Hippocampal formation (tissue), 2 donors: ENCODE measurements at places on chromosomes 11 and 22.

DNA sequence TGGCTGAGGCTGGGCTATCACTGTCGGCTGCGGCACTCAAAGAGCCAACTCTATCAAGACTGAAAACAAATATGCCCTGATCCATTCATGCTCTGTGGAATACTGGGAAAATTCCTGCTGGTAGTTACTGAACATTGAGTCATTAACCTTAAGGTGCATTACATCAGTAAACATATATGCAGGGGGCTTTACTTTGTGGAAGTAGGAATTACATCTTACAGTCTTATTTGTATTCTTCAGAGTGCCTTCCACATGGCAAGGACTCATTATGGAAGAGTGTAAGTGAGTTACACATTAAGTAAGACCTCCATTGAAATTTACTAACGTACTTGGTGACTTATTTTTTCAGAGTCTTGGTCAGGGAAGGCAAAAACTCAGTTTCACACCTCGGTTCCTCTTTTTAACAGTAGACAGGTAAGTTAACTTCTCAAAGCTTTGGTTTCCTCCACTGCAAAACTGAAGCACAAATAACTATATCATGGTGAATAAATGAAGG, 4.5 kb downstream of the OR5B21 start:
- no peak for DNase-seq

GRCh38 chr11:65382804-65383368, 440 bp upstream of the SLC25A45 start:
- DNase-seq, result no peak

- DNase-seq, result no peak
Measured at GRCh38 chr11:15989685-15990084, 366.7 kb downstream of the SOX6 start.

DNA sequence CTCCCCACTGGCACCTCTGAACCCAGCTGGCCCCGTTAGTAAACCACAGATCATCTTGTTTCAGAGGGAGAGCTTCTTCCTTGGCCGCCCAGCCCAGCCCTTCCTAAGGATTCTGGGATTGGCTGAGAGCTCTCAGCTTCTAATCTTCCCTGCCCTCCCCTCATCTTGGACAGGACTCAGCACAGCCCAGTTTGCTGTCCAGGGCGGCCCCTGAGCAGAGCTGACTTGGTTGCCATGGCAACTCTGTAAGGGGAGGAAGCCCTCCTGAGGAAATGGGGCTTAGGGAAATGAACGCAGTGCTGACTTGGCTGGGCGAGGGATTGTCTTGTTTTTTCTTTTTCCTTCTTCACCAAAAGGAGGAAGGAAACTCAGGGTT, 4.6 kb downstream of the APOL4 start:
- DNase-seq, result no peak

DNA sequence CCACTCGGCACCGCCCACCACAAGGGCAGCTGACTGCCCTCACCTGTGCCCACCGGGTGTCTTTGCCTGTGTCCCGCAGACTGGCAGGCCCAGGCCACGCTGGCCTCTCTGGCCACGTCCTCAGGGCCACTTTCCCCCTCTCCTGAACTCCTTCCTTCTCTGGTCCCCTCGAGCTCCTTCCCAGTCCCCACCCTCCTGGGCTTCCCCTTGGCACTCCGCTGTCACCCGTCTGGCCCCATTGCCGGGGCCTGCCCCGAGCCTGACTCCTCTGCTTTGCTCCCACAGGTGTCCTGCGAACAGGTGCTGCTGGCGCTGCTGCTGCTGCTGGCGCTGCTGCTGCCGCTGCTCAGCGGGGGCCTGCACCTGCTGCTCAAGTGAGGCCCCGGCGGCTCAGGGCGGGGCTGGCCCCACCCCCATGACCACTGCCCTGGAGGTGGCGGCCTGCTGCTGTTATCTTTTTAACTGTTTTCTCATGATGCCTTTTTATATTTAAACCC, 14.2 kb downstream of the MCAT start:
- no peak for DNase-seq

GRCh38 chr11:130513132-130513531, 64.7 kb downstream of the ADAMTS15 start:
- DNase-seq, result no peak

DNA sequence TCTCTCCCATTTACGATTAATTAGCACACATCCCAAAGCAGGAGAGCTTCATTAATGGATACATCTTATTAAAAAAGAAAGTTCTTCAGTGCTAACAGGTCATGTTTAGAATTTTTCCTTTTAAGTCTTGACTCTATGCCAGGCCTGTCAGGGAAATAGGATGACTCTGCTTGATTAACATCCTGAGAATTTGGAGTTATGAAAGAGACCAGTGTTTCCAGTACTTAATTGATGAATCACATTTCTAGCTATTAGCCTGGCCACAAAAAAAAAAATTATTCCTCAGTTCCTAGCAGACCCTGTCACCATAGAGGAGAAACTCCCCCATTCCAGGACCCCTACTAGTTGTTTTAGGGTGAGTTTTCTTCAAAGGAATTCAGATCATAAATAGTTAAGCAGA, 23.6 kb upstream of the ME3 start:
- no peak for DNase-seq

- DNase-seq, result no peak
Measured at GRCh38 chr11:76770642-76771445, 12.3 kb upstream of the TSKU start.

DNA sequence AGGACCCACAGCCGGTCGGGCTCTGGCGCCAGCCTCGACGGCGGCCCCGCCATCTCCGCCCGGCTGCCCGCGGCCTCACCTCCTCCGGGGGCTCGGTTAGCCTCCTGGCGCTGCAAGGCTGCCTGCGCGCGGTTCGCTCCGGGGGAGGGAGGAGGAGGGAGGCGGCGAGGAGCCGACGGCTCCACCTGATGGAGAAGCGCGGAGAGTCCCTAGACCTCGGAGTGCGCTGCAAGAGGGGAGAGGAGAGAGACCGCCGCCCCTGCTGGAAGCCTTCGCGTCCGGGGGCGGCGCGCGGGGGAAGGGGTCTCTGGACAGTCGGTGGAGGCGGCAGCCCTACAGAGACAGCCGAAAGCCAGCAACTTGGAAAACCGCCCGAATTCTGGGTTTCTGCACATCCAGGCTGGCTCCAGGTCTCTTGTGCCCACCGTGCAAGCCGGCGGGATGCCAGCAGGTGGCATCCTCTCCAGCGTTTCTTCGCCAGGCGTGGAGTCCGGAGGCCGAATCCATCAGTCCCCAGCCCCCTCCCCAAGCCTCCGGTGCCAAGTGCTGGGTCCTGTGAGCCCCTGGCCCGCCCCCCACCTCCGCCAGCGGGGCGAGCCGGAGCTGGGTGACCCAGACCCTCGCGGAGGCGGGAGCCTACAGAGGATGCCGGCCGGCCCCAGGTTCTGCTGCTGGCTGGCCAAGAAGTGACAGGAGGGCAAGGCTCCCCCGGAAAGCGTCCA, 2.9 kb upstream of the KIRREL3 start:
- DNase-seq, result no peak

GRCh38 chr11:100581318-100581717, 105.8 kb upstream of the ARHGAP42 start:
- no peak for DNase-seq

DNA sequence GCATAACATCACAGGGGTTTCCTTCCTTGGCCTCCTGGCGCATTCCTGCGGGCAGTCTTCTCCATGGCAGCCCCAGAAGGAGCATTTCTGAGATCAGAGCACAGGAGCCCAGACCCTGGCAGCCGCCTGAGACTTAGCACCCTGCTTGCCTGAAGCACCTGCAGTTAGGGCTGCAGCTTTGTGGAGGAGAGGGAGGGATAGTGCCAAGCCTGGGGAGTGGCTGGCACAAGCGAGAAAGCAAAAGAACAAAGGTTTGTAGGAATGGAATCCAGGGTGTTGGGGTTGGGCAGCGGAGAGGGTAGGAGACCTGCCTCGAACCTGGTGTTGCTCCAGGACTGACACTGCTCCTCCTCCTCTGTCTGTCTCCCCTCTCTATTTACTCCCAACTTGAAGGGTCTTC, 66.9 kb downstream of the SCN3B start:
- no peak for DNase-seq

DNA sequence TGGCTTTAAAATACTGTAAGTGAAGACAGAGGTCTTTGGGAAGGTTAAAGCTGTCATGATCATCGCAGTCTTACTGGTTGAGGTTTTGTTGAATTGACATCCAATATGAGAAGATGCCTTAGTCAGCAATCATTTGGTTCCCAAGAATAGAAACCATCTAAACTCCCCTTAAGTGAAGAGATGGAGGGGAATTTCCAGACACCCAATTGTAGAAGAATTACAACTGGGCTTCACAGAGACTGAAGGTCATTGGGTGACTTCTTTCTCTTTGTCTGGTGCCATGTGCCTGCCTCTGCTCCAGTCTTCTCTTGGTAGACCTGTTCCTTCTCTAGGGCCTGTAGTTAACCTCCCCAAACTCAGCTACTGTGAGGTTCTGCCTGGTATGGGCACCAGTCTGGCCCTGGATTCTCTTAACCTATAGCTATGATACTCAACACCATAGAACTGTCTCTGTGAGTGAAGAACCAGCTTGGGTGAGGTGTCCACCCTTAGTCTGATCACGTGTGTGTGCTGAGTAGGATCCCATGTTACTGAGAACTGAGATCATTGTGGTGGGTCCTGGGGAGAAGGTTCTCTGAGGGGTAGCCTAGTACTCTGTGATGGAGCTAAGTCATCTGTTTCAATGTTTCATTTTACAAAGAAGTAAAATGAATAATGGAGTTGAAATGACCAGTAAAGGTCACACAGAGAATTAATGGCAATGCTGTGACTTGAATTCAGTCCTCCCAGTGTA, 182.5 kb downstream of the CSNK2A3 start:
- no peak for DNase-seq

GRCh38 chr11:19792510-19792909, 79.9 kb downstream of the NAV2 start:
- DNase-seq, result no peak

- DNase-seq, result no peak
Measured at GRCh38 chr22:47196166-47196849, 433.9 kb downstream of the TBC1D22A start.

DNA sequence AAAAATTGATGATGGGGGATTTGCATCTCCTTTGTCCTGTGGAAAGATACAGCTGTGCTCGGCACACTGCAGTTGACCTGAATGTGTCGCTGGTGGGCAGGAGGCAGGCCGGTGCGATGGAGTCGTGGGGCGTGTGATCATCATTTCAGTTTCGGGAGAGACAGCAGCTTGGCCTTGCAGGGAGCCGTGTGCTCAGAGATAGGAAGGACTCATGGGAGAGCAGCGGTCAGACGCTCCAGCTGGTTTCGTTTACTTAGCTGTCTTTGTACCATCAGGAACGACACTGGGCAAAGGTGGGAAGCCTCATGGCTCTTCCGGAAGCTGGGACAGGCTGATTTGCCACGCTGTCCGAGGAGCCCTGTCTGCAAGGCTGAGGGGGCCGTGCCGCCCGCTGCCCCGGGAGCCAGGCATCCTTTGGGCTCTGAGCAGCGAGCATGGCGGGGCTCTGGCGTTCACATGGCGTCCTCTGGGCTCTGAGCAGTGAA, 32.7 kb downstream of the GRAMD4 start:
- DNase-seq, result no peak

- DNase-seq, result no peak
Measured at GRCh38 chr22:28111501-28112189, 192.6 kb upstream of the PITPNB start.

GRCh38 chr22:34105461-34106062, 185.3 kb upstream of the LARGE1 start:
- peak; percentile 61 for DNase-seq

DNA sequence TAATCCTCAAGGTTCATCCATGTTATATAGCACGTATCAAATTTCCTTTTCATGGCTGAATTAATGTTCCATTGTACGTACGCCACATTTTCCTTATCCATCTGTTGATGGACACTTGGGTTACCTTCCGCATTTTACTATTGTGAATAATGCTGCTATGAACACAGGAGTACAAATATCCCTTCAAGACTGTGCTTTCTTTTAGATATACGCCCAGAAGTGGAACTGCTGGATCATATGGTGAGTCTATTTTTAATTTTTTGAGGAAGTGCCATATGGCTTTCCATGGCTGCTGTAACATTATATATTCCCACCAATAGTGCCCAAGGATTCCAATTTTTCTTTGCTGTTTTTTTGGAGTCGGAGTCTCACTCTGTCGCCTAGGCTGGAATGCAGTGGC, 6.0 kb downstream of the MRPL40 start:
- DNase-seq, result no peak

- DNase-seq, result no peak
Measured at GRCh38 chr11:1219834-1220815, 2.7 kb upstream of the MUC5B start.

GRCh38 chr11:63756919-63757761, 11.4 kb downstream of the ZFTA start:
- DNase-seq, result no peak

- no peak for DNase-seq
Measured at GRCh38 chr11:114008331-114008730, 33.4 kb downstream of the HTR3A start.

GRCh38 chr11:117772360-117772759, 24.7 kb downstream of the DSCAML1 start:
- no peak for DNase-seq

GRCh38 chr11:76314741-76315090, 66.2 kb downstream of the THAP12 start:
- no peak for DNase-seq

DNA sequence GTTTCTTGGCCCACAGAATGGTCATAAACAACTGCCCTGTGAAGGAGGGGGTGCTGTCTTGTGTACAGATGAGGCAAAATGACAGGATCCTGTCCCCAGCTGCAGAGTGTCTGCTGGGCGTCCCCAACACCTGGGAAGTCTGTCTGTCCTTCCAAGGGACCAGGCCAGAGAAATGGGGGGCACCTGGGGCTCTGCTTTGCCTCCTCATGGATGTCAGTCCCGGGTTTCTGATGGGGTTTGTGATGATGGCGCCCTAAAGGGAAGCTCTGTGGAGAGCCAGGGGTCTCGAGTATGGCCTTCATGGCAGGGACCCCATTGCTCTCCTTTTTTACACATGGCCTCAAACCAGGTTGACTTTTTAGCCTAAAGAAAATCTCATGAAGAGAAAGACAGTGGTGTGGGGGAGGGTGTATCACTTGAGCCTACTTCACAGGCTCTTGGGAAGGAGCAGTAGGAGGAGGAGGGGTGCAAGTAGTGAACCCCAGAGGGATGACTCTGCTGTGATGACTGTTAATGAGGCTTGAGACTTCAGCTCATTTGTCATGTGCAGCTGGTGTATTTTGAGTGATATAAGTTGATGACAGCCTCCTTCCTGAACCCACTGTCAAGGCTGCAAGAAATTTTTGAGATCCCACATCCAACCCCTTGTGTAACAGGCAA, 40.6 kb upstream of the TUB start:
- no peak for DNase-seq

- DNase-seq, result peak; percentile 86
Measured at GRCh38 chr22:23893945-23894709, at the start of gene MIF. Gene MIF, plus strand, starts transcription at chr22:23894383. Its CDS starts 92 bp downstream, at chr22:23894475.

GRCh38 chr22:38401336-38402084, 53.5 kb downstream of the KCNJ4 start:
- no peak for DNase-seq
